CD4-positive, alpha-beta T cell treated with Interferon gamma for 1 hour (primary cell): ENCODE measurements at places on chromosomes 2 and 18.

GRCh38 chr18:48762022-48762421 lies 188.7 kb downstream of the SMAD7 start:
- no peak for DNase-seq

GRCh38 chr2:191155608-191156071 lies 4.8 kb upstream of the STAT4 start:
- no peak for DNase-seq

GRCh38 chr2:202786842-202787241 lies 84.7 kb downstream of the ICA1L start:
- DNase-seq = no peak

- DNase-seq = no peak
Observed at GRCh38 chr2:29335396-29335795, 220.2 kb downstream of the CLIP4 start.

DNA sequence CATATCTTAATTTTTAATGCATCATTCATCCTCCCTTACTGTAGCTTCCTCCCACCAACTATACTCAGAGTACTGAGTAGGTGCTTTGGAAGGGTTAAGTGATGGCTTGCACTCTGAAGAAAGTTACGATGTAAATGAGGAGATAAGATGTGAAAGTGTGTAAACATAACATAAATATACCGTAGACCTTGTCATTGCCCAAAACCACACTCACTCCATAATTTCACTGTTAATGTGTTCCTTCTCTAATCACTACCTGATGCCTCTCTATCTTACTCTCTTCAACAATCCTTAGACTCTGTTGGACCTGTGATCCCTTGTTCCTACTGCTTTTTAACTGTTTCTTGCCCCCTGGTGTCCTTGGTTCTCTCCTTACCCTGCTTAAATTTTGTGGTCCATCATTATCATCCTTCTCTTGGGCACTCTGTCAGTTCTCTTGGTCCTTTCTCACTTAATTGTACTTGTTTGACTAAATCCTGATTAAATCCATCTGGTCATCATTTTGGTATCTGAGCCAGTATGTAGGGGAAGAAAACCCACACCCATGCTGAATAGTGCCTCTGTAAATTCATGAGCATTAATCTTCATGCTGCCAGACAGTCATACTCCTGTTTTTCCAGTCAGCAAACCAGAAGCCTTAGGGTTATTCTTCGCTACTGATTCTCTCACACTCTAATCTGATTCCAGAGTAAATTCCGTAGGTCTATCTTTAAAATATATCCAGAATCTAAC lies 45.0 kb downstream of the PMS1 start:
- no peak for DNase-seq

- DNase-seq = no peak
Observed at GRCh38 chr2:194126418-194126817, 1530.6 kb upstream of the SLC39A10 start.

DNA sequence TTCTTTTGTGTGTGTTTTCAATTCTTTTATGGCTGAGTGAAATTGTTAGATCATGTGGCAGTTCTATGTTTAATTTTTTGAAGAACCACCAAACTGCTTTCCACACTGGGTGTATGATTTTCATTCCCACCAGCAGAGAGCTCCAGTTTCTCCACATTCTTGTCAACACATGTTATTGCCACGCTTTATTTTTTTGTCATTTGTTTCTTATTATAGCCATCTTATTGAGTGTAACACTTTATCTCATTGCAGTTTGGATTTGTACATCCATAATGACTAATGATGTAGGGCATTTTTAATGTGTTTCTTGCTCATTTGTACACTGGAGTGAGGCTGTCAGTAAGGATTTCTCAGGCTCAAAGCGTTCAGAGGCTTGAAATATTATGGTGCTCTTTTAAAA lies 184.2 kb downstream of the PIEZO2 start:
- DNase-seq = no peak

- DNase-seq = no peak
Observed at GRCh38 chr2:109261906-109262631, 133.1 kb downstream of the SH3RF3 start.

DNA sequence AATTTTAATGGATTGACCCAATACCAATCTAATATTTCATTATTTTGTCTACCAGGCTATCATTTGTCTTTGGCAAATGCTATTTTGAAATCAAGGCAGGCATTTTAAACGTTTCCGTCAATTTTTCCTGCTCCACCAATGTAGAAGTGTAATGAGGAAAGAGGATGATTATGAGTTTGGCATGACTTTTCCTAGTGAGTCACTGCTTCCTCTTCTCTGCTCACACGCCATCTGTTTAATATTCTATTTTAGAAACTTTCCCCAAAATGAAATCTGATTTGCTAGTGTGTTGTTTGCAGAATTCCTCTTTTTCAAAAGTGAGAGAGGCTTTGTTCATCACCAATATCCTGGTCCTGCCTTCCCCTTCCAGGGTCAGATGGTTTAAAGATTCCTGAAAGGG lies 42.5 kb upstream of the PID1 start:
- DNase-seq = no peak

- DNase-seq = no peak
Observed at GRCh38 chr18:62788111-62788510, 72.8 kb downstream of the PHLPP1 start.

DNA sequence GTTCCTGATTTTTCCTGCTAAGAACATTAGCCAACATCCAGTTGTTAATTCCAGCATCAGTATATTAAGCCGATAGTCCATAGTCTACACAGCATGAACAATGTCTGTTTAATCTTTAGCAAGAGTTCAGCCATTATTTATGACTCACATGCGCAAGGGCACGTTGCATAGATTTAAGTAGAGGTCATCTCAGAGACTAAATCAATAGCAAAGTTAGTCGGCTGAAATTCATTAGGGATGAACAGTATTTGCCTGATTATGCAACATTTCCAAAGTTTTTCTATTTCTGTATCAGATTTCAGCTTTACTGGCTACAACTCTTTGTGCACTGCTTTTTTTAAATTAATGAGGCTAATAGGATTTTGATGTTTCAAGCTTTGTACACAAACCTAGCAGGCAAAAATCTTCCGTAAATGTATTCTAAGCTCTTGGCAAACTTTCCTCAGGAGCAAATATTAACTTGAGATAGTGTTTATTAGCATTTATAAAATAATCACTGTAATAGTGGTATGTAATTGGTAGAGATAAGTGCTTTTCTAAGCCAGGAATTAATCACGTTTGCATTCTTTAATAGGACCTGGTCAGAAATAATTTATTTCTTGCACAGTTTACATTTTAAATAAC lies 578.7 kb upstream of the ID2 start:
- DNase-seq = no peak

GRCh38 chr2:3341336-3341735 lies 36.3 kb downstream of the EIPR1 start:
- DNase-seq = no peak

DNA sequence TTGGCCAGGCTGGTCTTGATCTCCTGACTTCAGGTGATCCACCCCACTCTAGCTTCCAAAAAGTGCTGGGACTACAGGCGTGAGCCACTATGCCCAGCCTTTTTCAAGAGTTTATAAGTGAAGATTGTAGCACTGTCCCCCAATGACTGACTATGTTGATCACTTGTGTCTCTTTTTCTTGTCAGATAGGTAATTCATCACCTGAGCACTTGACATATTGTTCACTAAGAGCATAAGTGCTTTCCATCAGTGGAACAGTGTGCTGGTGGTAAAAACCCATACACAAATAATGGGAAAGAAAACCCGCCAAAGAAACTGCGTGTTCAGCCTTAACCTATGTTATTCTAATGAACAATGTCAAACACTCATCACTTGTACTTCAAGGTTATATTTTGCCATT lies 414.4 kb upstream of the CDH7 start:
- DNase-seq = no peak

GRCh38 chr2:26486789-26487188 lies 8.9 kb upstream of the OTOF start:
- DNase-seq = no peak

DNA sequence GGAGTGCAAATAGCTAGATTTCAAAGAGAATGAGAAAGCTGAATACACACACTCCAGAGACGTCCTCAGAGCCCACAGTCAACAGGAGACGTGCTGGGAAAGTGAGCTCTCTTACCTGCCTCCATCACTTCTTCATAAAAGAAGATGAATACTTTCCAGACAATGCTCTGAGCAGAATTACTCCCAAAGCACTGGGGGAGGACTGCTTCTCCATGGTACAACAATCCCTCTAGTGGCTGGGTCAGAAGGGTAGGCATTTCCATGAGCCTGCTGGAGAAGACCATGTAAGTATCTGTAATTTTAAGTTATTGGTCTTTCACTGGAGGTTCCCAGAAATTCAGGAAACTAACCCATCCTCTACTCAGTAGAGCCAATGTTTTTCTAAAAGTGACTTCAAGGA lies 190.3 kb downstream of the RBM43 start:
- DNase-seq = no peak

DNA sequence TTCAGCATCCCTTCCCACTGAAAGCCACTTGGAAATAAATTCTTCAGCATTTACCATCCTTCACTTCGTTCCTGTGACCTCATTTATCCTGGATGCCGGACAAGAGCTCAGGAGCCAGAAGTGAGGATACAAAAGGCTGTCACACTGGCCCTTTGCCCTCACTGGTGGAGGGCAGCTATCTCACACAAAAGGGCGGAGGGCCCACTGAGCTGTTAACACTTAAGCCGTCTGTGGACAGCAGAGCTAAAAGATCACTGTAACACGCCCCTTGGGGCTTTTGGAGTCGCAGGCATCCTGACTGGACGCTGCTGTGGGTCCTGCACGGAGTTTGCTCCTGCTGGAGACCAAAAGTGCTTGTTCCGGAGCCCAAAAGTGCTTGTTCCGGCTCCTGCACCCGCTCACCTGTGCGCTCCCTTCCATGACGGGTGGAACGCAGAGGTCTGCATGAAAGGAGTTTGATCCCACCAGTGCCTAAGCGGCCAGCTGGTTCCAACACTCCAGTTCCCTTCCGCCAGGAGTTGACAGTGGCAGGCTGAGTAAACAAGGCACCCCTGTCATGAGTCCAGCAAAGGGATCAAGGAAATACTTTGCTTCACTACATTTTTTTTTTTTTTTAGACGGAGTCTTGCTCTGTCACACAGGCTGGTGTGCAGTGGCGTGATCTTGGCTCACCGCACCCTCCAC lies 572.0 kb upstream of the LINC00305 start:
- DNase-seq = no peak

- no peak for DNase-seq
Observed at GRCh38 chr2:32641180-32641579, 13.3 kb downstream of the TTC27 start.

GRCh38 chr2:179438654-179439053 lies 174.0 kb upstream of the SESTD1 start:
- no peak for DNase-seq
